Activated CD4-positive, alpha-beta T cell treated with anti-CD3 and anti-CD28 coated beads, Interleukin-2, amount 50 U/mL, for 16 hours (primary cell): ENCODE measurements at places on chromosomes 3 and 15.

- DNase-seq: no peak
These were observed 495.2 kb downstream of the ROBO2 start for GRCh38 chr3:77535116-77535515.

- no peak for DNase-seq
These were observed 110.2 kb downstream of the PLCL2 start for GRCh38 chr3:16994854-16995525.

GRCh38 chr15:35980719-35981118 lies 434.8 kb upstream of the DPH6 start:
- no peak for DNase-seq

DNA sequence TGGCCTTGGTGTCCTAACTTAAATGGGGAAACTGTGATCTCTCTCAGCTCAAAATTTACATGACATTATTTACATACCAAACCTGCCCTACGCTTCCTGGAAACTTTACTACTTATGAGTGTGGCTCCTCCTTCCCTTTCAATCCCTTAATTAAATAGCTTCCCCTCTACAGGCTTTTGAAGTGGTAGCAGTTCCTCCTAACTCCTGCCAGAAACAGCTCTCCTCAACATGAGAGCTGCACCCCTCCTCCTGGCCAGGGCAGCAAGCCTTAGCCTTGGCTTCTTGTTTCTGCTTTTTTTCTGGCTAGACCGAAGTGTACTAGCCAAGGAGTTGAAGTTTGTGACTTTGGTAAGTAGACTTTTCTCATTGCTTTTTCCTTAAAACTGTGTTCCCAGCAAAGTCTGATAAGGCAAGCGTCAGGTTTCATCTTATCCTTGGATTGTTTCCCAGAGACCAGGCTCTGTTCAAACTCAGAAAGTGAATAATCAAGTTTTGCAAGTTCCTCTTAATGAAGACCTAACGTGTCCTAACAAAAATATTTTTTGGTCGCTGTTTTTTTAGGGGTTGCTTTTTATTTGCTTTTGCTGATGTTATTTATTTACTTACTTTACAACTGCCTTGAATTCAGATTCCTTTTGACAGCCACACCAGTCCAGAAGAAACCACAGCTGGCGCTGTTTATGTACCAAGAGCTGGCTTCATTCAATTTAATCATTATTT lies at the start of gene ACP3:
Gene ACP3, plus strand, starts transcription at position 179 of the 720 bp plus-strand sequence. Its CDS starts 50 bp downstream, at position 229.
- DNase-seq: no peak

DNA sequence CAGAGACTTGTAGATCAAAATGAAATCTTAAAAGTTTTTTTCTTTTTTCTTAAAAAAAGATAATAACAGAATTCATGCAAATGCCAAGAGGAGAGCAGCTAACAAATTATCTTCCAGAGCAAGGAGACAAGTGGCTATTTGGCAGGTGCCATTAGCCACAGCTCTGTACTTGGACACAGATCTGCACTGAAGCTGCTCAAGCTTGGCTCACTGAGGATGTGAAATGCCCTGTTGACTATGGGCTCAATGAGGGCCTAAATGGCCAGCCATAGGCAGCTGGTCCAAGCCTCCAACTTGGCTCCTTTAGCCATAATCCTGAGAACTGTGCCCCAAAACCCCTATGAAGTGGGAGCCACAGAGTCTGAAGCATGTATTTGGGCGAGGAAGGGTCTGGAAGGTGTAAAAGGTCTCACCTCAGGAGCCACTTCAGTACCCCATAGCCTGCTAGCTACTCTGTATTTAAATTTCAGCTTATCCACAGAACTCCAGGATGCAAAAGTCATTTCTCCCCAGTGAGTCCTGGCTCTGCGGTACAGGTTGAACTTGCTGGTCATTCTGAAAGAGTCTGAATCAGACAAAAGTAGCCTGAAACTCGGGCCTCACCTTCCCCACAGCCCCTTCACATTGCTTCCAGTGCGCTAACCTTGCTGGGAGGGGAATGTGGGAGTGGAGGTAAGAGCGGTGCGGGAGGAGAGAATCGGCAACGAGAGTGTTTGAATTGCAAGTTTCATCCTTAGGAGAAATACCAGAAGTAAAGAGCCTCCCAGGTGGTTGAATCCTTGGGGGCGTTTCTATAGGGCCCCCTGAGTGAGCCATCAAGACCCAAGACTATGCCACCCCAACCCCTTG lies 48.0 kb downstream of the ZIC4 start:
- DNase-seq: no peak

- DNase-seq: no peak
These were observed 56.9 kb downstream of the ABHD5 start for GRCh38 chr3:43747641-43748040.

DNA sequence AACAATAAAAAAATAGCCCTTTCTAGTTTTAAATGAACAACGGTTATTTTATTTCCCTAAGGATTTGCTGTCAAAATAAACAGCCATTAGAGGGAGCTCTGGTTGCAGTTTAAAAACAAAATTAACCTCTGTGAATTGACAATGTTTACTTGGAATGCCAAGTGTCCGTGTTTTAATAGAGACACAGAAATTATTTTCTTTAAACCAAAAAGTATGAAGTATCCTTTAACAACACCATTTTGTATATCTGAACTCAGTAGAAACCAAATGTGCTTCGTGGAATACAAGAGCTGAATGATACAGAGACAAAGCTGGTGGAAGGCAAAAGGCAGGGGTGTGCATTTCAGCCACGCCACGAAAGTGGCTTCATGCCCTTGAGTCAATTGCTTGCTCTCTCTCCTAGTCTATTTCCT lies 74.4 kb downstream of the MOBP start:
- no peak for DNase-seq

GRCh38 chr15:65392368-65392767 lies 14.6 kb upstream of the IGDCC3 start:
- DNase-seq: no peak
